ENCODE measurements at places on chromosomes 7 and 10.

- no peak for DNase-seq
These were observed 17.0 kb downstream of the ITPRIP start for GRCh38 chr10:104321226-104321625.

DNA sequence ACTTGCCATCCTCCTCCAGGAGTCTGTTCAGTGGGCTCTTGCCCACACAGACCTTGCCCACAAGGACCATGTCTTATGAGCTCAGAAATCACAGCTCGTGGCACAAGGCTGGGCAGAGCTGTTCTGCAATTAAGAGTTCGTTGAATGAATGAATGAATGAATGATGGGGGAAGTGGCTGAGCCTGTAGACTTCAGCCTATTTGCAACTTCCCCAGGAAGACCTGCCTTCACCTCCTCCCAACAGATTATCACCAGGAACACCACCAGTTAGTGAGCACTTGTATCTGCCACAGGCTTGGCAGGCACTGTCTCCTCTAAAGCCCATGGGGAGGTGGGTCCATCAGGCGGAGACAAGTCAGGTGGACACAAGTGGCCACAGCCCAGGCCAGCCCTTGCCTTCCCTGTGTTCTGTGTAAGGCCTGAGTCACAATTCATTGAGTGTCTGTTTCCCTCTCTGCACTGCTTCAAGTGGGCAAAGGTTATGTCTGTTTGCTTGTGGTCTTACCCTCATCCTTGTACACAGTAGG, 1.8 kb upstream of the FGF8 start:
- DNase-seq = no peak

GRCh38 chr10:51683031-51683691, 16.2 kb downstream of the CSTF2T start:
- DNase-seq = no peak

DNA sequence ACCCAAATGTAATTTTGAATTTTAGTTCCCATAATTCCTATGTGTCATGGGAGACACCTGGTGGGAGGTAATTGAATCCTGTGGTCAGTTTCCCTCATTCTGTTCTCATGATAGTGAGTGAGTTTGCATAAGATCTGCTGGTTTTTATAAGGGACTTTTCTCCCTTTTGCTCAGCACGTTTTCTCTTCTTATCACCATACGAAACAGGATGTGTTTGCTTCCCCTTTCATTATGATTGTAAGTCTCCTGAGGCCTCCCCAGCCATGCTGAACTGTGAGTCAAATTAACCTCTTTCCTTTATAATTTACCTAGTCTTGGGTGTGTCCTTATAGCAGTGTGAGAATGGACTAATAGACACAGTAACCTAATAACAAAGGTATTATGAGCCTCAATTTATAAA, 36.1 kb upstream of the ZNF736 start:
- no peak for DNase-seq

DNA sequence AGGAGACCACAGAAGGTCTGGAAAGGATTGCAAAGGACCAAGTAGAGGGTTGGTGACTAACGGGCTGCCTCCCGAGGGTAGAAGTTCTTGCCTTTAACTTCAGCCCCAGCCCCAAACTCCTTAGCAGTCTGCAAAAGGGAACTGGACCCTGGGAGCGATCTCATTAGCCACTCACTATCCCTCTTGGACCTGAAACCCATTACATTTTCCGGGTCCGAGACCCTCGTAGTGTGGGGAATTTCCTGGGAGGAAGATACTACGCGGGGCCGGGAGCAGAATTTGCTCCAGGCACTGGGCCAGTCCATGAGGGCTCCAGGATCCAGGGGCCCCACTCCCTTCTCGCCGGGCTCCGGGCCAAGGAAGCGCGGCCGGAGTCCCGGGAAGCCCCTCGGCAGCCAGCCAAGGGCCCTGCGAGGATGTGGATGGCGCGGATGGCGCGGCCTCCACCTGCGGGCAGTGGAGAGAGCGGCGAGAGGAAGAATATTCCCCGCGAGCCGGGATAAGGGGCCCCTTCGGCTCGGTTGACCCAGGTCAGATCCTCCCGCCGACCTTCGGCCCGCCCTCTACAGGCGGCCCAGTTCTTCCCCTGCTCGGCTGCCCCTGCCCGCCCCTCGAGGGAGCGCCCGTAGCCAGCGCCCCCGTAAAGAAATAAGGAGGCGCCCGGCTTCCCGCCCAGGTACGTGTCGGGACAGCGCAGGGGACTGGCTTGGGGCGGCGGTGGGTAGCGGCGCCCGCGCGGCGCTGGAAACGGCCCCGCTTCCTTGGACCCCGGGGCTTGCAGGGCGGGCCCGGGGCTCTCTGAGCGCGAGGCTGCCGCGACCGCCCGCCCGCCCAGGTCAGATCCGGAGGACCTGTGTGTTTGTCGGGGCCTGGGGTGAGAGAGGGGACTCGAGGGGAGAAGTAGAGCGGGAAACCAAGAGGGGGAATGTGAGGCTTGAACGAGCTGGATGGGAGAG, at the start of gene MYO3A:
TSS of gene MYO3A (plus strand) at position 577 of the 956 bp plus-strand sequence. CDS start 17,882 bp downstream, outside the sequence.
- no peak for DNase-seq

DNA sequence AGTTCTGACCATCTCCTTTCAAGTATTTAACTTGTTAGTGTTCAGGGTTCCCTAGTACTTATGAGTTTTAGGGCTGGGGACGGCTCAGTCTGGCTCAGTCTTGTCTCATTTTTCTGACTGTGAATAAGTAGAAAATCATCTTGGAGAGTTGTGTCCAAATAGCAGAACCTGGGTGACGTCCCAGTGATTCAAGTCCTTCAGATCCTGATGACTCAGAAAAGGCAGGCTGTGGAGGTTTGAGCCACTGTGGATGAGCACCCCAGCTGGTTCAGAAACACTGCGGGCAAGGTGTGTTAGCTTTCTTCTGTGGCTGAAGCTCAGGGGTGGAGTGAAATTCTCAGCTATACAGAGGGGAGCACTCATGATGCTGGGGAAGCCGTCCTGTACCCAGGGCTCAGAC, 154.4 kb upstream of the NPY start:
- DNase-seq = peak; percentile 5

DNA sequence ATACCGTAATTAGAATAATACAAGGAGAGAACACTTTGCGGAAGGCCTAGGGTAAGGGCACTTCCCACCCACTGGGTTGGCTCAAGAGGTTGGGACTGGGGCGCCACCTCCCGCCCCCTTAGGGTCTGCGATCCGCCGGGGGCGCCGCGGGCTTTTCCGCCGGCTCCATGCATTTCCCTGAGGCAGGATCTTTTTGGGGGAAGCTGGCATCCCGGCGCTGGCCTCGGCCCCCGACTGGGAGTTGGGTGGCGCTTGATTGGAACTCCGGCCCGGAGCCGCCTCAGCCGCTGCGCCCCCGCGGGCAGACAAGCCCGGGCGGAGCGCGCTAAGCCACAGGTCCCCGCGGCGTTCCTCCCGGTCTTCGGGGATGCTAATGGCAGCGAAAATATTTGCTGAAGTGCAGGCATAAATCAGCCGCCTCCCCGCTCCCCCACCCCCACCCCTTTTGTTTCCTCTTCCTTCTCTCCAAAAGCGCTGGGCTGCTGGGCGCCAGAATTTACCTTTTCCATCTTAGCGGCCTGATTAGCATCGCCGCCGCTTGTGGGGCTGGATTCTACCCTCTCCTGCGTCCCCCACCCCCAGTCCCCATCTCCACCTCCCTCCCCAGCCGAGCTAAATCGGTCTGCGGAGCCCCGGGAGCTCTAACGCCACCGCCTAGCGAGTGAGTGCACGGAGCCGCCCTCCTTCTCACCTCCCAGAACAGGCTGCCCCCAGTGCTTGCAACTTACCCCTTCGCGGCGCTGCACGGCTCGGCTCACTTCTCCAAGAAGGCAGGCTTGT, 5.1 kb downstream of the UNC5B start:
- DNase-seq = peak; percentile 14

DNA sequence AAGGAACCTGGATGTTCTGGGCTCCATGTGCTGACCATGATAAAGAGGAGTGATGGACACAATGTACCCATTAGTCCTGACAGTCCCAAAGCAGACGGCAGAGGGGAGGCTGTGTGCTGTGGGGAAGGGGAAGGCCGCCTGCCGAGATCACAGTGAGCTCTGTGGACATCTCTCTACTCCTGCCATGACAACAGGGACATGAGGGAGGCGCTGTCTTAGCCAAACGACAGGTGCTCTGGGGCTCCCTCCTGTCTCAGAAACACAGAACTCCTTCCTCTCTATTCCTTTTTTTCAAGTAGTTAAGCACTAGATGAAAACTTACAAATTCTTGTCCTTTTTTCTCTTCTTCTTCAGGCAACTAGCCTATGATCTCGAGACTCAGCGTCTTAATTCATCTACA, 113.1 kb downstream of the RNF32 start:
- no peak for DNase-seq

- no peak for DNase-seq
These were observed 579.0 kb downstream of the PHTF2 start for GRCh38 chr7:78377532-78377931.

DNA sequence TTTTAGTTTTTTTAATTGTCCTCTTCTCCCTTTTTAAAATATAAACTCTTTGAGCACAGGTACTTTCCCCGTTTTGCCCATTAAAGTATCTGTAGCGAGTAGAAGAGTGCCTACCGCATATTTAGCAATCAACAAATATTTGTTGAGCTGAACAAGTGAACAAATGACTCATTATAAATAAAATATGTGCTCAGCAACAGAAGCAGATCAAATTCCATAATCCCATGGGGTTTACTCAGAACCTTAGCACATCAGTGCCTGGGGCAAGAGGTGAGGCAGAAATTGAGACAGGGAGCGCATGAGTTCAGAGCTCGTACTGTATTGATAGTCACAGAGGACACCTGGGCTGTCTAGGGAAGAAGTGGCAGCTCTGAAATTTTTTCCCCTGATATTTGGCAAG, 161.0 kb downstream of the SEM1 start:
- DNase-seq = no peak

GRCh38 chr7:139774376-139774775, 3.4 kb downstream of the HIPK2 start:
- no peak for DNase-seq

DNA sequence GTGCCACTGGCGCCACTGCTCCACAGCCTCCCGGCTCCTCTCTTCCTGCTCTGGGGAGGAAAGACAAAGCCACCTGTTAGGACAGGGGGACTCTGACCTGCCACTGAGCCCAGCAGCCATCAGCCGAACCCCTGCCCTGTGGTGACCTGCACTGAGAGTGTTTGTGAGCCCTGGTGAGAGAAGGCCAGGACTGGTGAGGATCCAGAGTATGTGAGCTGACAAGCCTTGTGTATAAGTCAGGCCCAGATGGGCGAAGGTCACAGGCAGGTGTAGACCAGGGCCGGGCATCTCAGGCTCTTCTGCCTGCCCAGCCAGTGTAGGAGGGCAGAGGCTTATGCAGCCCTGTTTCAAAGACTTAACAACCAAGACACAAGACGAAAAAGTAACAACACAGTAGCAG, 12.0 kb downstream of the UCMA start:
- DNase-seq = no peak

All from pons (tissue), 1 donor.